Occipital lobe (tissue), 3 donors: ENCODE measurements at places on chromosomes 2 and 18. TPM values are rescaled to one million over a fixed set of nuclear protein-coding genes. Genes with fewer than 3 reads are reported as not detected.

Gene TANC1
- 8.9 TPM for total RNA-seq

Gene ARHGAP15
- 14.2 TPM for total RNA-seq

Gene UGT1A5
- total RNA-seq: not detected

Gene GRP
- 9.4 TPM for total RNA-seq

Gene HDHD2
- total RNA-seq: 30.3 TPM

Gene PDE1A
- 42.1 TPM for total RNA-seq

Gene AFF3
- 105 TPM for total RNA-seq

Gene IL36RN
- not detected for total RNA-seq

Gene MRPS9
- total RNA-seq: 15.1 TPM

Gene VWA3B
- 0.31 TPM for total RNA-seq

Gene TNFAIP6
- 0.31 TPM for total RNA-seq

Gene TACR1
- 0.47 TPM for total RNA-seq

Gene SNED1
- total RNA-seq: 3.3 TPM

Gene FTCDNL1
- total RNA-seq: 3.3 TPM

Gene GALR1
- total RNA-seq: 0.16 TPM

Gene HOXD4
- total RNA-seq: not detected

Gene FRZB
- 19.8 TPM for total RNA-seq

Gene DUSP28
- total RNA-seq: 8.9 TPM

Gene VAMP8
- total RNA-seq: 0.94 TPM

Gene GNAL
- 49.8 TPM for total RNA-seq

Gene SERPINB8
- 1.1 TPM for total RNA-seq

Gene EGR4
- total RNA-seq: not detected

Gene HOXD12
- not detected for total RNA-seq

Gene RUFY4
- total RNA-seq: 0.78 TPM

Gene SLC23A3
- 0.31 TPM for total RNA-seq

Gene CCDC121
- 5.9 TPM for total RNA-seq

Gene STAMBP
- total RNA-seq: 20.4 TPM

Gene IL1RN
- not detected for total RNA-seq
